ENCODE measurements at places on chromosomes 13 and 19.

DNA sequence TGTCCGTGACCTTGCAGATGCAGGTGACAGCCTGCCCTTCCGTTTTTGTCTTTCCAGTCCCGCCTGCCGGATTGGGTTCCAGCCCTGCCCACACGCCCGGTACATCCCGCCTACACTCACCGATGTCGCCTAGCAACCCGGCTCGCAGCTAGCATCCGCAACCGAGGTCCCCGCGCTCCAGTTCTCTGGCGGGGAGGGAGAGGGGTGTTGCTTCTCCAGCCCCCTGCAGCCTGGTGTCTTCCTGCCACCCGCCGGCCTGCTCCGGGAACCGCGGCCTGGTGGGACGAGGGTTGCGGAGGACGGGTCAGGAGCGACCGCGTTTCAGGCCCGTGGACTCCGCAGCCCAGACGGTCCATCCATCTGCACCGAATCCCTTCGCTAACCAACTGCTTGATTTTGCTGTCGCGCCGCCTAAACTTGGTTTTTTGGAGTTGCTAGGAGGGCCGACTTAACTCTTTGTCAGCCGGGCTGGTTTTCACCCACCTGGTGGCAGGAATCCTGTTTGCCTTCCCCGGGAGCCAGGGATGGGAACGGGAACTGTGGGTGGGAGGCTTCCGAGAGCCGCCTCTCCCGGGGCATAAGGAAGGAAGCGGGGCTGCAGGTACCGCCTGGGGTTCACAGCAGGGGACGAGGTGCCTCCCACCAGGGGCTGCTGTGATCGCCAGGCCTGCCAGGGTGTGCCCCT is 15.4 kb upstream of the MATK start:
- DNase-seq: no peak

DNA sequence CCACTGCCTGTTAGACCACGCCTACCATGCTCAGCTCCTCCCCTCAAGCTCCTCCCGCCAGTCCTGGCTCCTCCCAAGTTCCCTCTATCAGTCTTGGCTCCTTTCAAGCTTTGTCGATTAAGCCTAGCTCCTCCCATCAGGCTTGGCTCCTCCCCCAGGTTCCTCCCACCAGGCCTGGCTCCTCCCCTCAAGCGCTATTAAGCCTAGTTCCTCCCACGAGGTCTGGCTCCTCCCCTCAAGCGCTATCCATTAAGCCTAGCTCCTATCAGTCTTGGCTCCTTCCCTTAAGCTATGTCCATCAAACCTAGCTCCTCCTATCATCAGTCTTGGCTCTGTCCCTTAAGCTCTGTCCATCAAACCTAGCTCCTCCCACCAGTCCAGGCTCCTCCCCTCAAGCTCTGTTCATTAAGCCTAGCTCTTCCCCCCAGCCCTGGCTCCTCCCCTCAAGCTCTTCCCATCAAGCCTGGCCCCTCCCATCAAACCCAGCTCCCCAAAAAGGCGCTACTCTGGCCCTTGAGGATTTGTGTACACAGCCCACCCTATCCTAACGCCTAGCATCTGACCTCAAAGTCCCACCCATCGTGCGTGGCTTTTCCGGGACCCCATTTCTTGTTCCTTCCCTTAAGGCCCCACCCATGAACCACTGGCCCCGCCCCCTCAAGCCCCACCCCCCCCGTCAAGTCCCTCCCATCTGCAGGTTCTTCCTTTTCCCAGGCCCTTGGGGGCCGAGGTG is 10.0 kb downstream of the CAMSAP3 start:
- DNase-seq: no peak

DNA sequence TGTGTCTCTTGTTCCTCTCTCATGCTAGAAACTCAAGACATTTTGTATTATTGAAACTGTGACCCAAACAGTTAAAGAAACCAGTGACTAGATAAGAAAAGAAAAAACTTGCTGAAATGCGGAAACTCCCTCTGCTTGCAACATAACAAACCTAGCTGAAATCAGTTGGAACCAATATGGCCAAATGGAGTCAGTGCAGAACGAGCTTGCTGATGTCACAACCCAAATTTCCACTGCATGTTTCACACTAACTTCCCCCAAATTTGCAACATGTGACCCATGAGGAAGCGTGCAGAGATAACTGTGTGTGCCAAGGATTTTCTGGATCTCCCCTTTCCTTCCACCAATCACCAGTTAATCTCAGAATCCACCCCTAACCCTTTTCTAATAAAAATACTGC is 208.0 kb downstream of the DLEU7 start:
- DNase-seq: no peak

GRCh38 chr13:108156749-108157148 is 58.6 kb downstream of the LIG4 start:
- no peak for DNase-seq

DNA sequence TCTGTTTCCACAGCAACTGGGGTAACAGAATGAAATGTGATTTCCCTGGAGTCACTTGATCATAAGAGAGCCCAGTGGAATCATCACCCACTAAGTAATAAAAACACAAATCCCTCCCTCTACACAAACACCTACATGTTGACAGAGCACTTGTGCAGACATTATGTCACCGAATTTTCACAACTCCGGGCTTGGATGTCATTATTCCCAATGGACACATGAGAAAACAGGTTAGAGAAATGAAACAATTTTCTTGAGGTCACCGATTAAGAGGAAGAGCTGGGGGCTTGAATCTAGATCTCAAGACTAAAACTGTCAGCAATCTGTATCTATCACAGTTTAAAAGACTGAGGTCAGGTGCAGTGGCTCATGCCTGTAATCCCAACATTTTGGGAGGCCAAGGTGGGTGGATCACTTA is 3.1 kb downstream of the XRCC1 start:
- no peak for DNase-seq

DNA sequence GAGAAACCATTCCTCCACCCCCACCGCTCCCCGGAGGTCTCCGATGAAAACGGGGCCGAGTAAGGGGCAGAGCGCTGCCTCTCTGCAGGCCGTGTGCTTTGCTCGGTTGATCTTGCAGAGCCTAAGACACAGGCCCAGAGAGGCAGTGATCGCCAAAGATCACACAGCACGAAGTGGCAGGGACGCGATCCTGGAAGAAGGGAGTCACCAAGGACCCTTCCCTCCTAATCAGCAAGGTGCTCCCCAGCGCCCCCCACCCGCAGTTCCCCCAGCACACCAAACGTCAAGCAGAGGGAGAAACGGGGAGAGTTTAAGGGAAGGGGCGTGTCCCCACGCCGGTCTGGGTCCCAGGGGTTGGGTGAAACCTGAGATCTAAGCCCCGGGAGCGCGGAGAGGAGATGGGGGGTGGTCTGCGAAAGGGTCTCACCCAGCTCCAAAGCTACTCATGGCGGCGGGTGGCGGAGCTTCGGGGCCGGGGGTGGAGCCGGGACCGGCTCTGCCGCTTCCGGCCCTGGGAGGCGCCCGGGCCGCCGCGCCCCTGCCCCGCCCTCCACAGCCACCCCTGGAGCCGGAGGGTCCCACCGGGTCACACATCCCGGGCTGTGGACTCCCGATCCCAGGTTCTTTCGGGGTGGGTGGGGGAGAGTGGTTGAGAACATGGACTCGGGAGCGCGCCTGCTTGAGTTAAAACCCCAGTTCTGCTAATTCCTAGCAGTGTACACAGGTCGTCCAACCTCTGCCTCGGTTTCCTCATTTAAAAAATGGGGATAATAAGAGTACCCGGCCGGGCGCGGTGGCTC is at the start of gene EML2:
Gene EML2 (minus strand): TSS at position 468 of the 800 bp plus-strand sequence. CDS start 21 bp downstream, at position 447.
- no peak for DNase-seq

DNA sequence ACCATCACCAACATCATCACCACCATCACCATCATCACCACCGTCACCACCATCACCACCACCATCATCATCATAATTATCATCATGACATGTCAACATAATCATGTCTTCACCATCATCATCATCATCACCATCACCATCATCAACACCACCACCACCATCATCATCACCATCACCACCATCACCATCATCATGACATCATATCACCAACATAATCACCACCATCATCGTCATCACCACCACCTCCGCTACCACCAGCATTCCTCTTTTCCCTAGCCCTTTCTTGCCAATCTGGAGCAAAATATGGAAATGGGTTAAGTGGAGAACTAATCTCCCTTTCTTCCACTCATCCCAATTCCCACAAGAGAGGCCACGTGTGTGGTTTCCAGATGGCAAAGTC is 1.1 kb upstream of the TTYH1 start:
- DNase-seq: no peak

DNA sequence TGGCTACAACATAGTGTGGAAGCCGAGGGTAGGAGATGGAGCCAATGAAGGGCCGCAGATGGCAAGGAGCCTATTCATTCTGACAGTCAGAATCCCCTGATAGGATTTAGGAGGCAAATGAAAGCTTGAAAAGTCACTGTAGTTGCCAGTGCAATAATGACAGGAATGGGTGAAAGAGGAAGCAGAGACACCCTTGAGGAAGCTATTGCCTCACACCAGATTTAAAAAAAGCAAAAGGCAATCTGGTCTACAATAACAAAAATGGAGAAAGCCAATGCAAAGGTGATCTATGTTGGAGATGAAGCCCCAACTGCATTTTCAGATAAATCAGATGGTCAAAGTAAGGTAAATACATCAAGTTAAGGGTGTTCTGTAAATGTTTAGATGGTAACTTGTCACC is 158.5 kb downstream of the TUBA3C start:
- no peak for DNase-seq

DNA sequence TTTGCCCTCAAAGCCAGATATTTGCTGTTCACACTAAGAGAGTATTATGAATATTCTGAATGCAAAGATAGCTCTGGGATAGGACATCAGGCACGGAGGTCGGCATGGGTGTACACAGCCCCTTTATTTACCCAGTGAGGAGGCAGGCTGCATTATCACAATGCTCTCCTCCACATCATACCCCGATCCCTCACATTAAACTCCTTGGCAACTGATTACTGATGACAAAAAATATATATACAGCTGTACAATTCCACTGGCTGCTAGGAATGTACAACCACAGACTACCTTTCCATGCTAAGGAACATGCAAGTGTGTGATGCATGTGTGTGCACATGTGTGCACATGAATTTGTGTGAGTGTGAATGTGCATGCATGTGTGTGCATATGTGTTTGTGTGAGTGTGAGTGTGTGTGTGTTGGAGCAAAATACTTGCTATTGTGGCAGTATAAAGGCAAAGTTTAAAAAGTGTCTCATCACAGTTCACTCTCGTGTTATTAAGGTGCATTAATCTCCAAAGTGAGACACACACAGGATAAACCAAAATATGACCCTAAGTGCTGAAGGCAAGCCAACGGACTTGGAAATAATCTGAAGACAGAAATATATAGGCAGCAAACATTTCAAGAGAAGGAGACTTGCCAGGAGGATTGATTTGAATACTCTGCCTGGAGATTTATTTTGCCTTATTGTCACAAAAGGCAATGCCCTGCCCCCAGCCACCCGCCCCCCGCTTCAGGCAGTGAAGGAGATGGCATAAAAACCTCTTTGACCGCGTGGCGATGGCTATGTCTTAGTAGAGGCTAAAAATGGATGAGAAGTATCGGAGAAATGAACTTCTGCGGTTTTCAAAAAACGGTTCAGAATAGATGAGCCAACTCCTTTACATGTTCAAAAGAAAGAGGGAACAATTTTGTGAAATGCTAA is 274.8 kb downstream of the TSHZ3 start:
- DNase-seq: no peak

GRCh38 chr19:19626516-19627472 is 1.2 kb downstream of the LPAR2 start:
- DNase-seq: peak; percentile 61

DNA sequence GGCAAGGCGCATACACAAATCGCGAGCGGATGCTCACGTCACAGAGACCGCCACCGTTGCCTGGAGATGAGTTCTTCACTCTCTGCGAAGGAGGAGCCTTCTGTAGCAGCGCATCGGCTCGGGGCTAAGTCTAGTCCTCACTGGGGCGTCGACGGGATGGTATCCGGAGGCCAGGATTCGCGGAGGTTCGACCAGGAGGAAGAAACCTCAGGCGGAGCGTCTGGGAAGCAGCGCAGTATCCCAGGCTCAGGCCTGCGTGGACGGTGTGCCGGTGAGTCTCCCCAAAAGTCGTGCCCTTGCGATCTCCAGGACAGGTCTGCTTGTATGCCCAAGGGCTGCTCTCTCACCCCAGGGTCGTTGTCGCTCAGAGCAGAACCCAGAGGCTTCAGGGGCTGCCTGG is 40.4 kb downstream of the ZNF146 start:
- DNase-seq: no peak

- DNase-seq: no peak
These were observed 3.5 kb upstream of the OBI1 start for GRCh38 chr13:78662467-78662866.

GRCh38 chr13:28530729-28531076 is 35.8 kb upstream of the FLT1 start:
- DNase-seq: no peak

GRCh38 chr19:14005349-14006084 is 603 bp downstream of the RFX1 start:
- DNase-seq: peak; percentile 94

DNA sequence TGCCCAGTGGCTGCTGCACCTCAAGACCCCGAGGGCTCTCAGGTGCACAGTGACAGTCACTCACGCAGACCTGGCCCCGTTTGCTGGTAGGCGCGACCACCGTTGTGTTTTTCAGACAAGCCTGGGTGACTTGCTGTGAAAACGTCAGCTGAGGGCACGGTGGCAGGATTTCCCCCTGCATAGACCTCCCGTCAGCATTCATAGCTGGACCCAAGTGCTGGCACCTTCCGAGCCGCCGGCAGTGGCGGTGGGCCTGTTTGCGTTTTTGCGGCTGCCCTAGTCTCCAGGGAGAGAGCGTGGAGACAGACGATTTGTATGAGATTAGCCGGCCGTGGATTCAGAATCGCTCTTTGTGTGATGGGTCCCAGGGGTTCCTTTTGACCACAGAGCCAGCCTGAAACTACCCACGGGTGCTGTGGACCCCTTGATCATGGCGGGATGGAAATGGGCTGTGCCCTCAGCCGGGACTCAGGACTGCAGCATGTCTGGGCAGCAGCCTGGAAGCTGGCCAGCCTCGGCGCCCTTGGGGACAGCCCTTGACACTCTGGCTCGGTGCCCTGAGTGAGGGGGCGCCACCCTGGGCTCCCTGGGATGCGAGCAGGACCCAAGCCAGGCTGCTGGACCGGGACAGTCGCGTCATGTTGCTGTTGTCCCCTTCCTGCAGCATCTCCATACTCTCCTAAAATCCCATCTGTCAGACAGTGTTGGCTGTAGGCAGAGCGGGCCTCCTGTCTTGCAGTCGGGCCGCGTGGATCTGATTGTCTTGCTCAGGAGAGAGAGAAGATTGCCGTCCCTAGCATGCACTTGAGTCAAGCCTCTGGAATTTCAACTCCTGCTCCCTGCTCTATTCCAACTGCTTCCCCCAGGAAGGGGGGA is 8.6 kb downstream of the KDM4B start:
- DNase-seq: no peak

DNA sequence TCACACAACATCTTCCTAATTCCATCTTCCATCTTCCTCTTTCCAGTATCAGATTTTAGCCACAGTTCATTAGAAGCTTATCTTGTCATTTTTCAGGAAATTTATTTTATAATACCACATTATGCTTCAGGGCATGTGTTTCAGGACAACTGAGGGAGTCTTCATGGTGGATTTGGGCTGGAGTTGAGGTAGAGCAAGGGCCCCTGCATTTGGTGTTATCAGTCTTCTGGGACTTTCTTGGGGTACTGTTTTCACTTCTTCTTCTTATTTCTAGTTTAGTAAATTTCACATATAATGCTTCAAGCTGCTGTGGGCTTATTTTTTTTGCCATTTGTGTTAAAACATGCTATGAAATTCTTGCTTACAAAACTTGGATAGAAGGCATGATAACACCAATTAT is 188.7 kb downstream of the LHFPL6 start:
- no peak for DNase-seq
